ENCODE measurements at places on chromosomes 5 and 9. TPM values are rescaled to one million over a fixed set of nuclear protein-coding genes. Genes with fewer than 3 reads are reported as not detected.
A peak's percentile ranks its signal among the peaks of the same experiment; 100 is the strongest.

The SLC46A2 gene
- total RNA-seq: not detected

- no peak for DNase-seq
- peaks cover 42% of the 10 kb centered on the region for H3K36me3 ChIP-seq
- H3K4me3 ChIP-seq: peak overlapping the region; percentile 66
- H3K27me3 ChIP-seq: no peaks in the 10 kb centered on the region
These were observed 117.2 kb downstream of the CDC42SE2 start for GRCh38 chr5:131381021-131381420.

GRCh38 chr9:122609804-122610203, 4.7 kb upstream of the OR1Q1 start:
- H3K4me1 ChIP-seq: no peaks in the 10 kb centered on the region
- H3K27me3 ChIP-seq: no peaks in the 10 kb centered on the region
- H3K27ac ChIP-seq: no peak overlapping the region
- no peaks in the 10 kb centered on the region for H3K36me3 ChIP-seq

DNA sequence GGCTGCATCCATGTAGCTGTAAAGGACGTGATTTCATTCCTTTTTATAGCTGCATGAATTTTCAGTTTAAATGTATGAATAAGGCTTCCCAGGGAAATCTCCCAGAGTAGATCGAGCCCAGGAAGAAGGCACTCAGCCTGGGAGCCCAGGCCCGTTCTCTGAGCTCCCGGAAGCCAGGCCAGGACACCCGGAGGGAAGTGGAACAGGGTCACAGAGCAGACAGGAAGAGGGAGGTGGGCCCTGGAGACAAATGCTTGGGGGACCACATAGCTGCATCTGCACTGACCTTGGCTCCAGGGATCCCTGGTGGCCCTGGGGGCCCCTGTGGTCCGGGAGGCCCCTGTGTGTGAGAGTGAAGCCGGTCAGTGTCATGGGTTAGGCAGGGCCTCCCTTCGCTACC, 19.7 kb upstream of the PHYKPL start:
- H3K4me1 ChIP-seq: peaks cover 5% of the 10 kb centered on the region
- no peaks in the 10 kb centered on the region for H3K36me3 ChIP-seq
- no peaks in the 10 kb centered on the region for H3K27me3 ChIP-seq
- no peak overlapping the region for H3K27ac ChIP-seq
- no peak for DNase-seq
- no peak overlapping the region for H3K4me3 ChIP-seq

GRCh38 chr5:31106691-31107090, 86.8 kb upstream of the CDH6 start:
- no peak for DNase-seq
- H3K4me1 ChIP-seq: no peaks in the 10 kb centered on the region
- no peak overlapping the region for H3K4me3 ChIP-seq

- peaks cover 2% of the 10 kb centered on the region for H3K4me1 ChIP-seq
- no peaks in the 10 kb centered on the region for H3K36me3 ChIP-seq
- no peak overlapping the region for H3K4me3 ChIP-seq
- no peak for DNase-seq
- H3K27ac ChIP-seq: no peak overlapping the region
These were observed 36.8 kb upstream of the GCNT4 start for GRCh38 chr5:75089137-75089536.
